K562 (cell line): ENCODE measurements at places on chromosomes 12 and 14.

DNA sequence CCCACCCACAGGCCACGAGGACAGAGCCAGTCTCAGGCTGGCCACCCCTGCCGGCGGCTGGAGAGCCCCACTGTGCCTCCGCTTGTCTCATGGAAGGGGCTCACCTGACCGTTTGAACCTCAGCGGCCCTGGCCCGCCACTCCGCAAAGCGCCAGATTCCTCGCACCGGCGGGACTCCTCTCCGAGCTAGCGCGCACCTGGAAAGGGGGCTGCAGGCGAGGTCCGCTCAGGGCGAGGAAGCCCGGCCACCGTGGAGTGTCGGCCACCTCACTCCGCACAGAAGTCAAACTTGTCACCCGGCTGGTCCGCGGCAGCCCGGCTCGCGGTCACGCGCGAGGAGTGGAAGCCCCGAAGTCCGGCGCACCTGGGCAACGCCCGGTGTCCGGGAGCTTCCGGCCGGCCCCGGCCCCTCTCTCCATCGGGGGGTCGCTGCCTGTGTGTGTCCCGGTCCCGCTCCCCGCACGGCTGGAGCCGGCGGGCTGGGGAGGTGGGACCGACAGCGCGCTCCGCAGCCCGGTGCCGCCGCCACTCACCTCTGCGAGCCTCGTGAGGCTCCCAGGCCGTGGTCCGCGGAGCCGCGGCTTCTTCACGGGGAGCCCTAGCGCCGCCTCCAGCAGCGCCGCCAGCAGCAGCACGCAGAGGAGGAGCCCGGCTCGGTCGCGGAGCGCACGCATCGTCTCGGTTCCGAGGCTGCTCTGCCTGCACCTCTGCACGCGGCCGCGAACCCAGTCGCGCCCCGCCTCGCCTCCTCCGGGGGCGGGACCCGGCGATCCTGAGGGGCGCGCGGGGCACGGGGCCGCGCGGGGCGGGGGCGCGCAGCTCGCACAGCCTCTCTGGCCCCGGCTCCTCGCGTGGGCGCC lies at the start of gene ISM2:
Gene ISM2 (minus strand): TSS at position 697 of the 860 bp plus-strand sequence. CDS start 23 bp downstream, at position 674.
- peak; percentile 80 for DNase-seq

GRCh38 chr14:75991753-75992152 lies 6.2 kb downstream of the IFT43 start:
- DNase-seq: no peak

DNA sequence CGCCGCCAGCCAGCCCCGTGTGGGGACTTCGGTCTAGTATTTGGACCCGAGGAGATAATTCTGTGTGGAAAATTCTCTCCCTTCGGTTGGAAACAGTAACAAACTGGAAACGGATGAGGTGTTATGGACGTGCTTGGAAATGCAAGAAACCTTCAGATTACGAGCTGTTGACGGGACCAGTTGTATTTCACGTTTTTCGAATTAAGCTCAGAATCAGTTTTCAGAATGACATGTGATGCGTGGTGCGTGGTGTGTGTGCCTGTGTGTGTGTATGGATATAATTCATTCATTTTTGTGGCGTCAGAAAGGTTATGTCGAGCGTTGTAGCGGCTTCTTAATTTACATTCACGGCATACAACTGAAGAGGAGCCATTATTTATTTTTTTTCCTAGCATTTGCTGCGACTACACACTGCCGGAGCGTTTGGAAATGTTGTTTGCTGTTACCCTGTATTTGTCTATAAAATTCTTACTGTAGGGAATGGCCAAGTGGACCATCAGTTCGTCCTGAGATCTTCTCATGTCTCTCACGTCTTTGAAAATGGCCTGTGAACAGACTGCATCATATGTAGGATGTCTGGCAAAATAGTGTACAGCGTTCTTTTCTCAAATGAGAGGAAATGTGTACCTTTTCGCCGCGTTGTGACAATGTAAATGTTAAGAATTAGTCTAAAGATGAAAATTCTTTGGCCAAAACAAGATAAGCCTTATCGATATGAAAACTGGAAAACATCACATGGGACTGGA lies 1.3 kb downstream of the TRAF3 start:
- peak; percentile 22 for DNase-seq

DNA sequence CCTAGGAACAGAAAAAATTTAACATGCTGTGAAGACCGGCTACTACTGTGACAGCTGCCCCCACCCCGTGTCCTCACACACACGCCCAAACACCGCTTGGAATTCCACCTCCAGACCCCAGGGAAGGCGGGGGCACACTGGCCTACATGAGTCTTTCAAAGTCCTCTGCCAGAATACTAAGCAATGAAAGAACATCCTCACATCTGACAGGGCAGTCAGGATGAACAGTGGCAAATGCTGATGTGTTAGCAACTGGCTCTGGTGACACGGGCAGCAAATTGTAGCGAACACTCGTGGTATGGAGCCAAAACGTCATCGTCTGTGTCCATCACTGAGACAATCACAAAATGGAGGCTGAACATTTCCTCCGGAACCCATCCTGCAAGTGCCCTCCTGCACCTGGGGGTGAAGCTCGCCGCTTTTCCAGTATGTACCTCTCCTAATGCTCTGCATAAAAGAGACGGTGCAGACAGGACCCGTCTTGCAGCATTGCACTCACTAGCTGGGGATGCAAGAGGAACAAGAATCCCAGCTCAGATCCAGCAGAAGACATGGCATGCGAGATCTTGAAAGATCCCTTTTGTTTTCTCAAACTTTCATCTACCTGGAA lies 94.8 kb downstream of the BCL11B start:
- no peak for DNase-seq

DNA sequence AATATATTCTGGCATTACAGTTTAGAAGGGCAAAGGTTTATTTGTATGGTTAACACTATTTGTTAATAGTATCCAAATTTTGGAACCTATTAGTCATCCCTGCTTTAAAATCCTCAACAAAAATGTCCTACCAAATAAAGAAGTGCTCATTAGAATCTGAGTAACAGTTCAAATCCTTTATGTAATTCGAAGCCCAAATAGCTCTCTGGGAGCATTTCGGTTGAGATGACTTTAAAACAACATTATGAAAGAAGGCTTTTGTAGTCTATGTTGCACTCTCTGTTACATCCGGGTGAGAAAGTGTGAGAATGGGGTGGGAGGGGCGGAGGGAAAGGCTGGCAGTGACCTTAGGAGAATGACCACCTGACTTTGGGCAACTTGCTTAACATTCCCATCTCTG lies 59.7 kb downstream of the SLC38A1 start:
- DNase-seq: no peak

DNA sequence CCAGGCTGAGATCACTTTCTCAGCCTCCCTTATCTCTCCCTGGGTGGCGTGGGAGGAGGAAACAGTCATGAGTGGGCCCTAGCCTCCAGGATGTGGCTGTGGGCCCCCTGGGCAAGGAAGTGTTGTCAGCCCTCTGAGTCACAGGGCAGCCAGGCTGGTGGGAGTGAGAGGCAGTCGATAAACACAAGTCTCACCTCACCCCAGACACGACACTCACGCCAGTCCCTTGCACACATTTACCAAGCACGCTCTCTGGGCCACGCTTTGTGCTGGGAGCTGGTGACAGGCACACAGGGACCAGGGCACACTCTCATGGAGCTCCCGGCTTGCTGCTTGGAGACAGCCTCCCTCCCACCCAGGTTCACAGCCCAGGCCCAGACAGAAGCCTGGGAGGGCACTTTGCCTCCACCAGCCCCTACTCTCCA lies 1.9 kb upstream of the KRT79 start:
- peak; percentile 59 for DNase-seq

- no peak for DNase-seq
These were observed 393.5 kb downstream of the PCNX1 start for GRCh38 chr14:71300566-71301330.

DNA sequence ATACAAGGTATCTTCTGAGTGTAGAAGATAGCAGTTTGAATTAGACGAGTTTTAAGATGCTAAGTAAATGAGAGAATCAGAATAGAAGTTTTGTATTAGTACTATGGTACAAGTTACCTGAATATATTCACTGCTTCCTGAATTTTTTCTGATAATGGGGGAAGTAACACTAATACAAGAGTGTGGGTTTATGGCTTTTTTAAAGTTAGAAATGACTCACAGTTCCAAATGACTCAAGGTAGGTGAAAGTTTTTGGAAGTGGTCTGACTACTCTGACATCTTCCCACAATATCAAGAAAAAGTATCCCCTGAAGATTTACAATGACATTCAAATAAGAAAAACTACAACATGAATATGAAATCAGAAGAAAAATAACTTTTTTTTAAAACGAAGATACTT lies 123.7 kb upstream of the GARIN6 start:
- no peak for DNase-seq

DNA sequence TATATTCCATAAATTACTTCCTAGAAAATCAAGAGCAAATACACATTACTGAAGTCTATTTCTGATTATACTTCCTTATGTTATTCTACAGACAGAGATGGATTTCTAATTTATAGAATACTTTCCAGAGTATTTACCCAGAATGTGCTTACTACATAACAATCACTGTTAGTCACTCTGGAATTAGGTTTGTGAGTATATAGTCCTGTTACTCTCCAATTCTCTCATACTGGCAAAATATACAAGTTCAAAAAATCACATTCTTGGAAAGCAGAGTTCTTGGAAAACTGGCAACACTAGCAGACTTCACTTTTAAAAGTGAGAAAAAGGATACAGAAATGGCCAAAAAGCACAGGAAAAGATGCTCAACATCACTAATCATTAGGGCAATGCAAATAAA lies 7.3 kb downstream of the PPP2R5E start:
- DNase-seq: no peak
